ENCODE measurements at places on chromosomes 11 and 22. TPM values are rescaled to one million over a fixed set of nuclear protein-coding genes. Genes with fewer than 3 reads are reported as not detected.

TBC1D22A gene
- total RNA-seq, result 27.7 TPM

OR4C12 gene
- not detected for total RNA-seq

- DNase-seq, result no peak
Measured at GRCh38 chr22:17858033-17858432, 83.8 kb upstream of the BID start.

DNA sequence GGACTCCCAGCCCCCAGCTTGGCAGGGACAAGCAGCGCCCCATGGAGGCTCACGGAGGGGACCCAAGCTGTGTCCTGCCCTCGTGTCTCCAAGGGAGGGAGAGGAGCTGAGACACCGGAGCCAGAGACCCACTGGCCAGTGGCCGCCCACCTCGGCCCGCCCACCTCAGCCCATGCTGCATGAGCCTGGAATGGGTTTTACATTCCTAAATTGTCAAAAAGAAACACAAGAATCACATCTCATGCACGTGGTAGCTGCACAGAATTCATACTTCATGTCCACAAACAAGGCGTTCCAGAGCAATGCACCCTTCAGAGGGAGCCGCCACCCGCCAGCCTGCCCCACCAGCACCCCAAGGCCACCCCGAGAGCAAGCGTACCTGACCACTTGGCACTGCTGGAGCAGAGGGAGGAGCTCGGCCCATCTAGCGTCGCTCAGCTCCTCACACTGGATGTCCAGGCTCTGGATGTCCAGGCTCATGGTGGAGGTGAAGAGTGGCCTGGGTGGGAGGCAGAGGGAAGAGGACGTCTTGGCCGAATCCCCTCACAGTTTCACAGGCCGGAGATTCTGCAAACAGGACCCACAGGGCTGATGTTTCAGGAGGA is 5.3 kb downstream of the RNH1 start:
- no peak for DNase-seq

GRCh38 chr11:40388097-40388818 is 1071.2 kb downstream of the LRRC4C start:
- no peak for DNase-seq

DNA sequence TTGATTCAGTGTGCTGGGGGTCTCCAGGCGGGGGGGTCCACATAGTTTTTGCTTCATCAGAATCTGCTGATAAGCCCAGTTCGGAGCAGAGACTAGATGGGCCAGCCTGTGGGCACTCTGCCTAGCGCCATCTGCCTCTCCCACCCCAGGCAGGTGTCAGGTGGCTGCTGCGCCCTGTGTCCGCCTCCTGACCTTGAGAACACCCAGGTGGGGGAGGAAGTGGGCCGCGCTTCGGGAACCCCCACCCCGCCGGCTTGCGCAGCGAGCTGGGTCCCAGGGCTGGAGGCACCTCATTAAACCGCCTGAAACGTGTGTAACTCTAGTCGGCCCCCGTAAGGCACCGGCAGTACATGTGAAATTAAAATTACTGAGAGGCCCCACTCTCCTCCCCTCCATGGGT is 113.6 kb downstream of the KCNQ1 start:
- no peak for DNase-seq

Data from Karpas-422 (cell line).